Renal cortex interstitium (tissue), 15 donors: ENCODE measurements at places on chromosomes 2 and 18. TPM values are rescaled to one million over a fixed set of nuclear protein-coding genes. Genes with fewer than 3 reads are reported as not detected.
A peak's percentile ranks its signal among the peaks of the same experiment; 100 is the strongest.

DNA sequence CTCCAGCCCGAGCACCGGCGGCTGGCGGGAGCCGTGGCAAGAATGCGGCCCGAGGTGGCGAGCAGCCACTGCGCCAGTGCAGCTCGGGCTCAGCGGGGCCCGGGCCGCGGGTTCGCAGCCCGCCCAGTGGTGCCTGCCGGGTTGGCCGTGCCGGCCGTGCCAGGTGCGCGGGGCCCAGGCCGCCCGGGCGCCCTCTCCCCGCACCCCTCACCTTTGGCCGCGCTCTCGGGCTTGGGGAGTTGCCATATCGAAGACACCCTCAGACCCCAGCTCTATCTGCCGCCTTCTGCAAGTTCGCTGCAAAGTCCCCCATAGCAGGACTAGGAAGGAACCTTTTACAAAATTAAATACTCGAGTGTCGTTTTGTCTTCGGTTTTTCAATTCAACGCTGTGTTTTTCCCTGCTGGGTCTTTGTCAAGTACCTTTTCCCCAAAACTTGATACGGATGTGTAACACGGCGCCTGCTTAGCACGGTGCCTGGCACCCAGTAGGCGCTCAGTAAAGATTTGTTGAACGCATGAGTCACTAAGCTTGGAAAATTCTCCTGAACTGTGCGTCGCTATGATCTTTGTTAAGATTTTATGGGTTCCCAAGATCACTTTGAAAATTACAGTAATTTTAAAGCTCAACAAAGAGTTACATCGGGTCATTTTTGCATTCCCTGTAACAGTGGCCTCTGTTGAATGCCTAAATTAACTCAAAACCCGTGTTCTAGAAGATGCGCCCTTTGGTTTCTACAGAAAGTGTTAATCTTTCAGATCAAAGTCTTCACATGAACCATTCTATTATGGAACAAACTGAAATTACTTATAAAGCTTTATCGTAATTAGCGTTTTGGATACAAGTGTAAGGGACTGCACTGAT lies 750 bp downstream of the STRADB start:
- no peak for DNase-seq

Gene SNX17
- polyA plus RNA-seq, result 101 TPM

Gene TWIST2
- 3.8 TPM for polyA plus RNA-seq

DNA sequence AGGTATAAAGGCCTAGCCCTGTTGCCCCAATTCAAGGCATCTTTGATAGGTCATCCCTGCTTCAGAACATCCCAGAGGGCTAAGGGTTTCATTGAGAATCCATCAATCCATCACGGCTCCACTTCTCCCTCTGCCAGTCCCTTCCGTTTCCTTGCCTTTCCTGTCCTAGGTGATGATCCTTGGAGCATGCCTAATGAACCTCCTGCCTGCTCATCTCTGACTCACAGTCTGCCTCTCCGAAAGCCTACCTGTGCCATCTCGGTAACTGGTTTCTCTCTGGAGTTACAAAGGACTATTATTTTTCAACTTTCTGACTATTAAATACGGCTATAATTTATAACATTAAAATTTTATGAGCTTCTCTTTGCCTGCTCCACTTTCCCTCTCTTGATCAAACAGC lies 36.7 kb upstream of the OSBPL6 start:
- no peak for DNase-seq

Gene TSPYL6
- not detected for polyA plus RNA-seq

Gene ZSCAN30
- polyA plus RNA-seq, result 56.6 TPM

DNA sequence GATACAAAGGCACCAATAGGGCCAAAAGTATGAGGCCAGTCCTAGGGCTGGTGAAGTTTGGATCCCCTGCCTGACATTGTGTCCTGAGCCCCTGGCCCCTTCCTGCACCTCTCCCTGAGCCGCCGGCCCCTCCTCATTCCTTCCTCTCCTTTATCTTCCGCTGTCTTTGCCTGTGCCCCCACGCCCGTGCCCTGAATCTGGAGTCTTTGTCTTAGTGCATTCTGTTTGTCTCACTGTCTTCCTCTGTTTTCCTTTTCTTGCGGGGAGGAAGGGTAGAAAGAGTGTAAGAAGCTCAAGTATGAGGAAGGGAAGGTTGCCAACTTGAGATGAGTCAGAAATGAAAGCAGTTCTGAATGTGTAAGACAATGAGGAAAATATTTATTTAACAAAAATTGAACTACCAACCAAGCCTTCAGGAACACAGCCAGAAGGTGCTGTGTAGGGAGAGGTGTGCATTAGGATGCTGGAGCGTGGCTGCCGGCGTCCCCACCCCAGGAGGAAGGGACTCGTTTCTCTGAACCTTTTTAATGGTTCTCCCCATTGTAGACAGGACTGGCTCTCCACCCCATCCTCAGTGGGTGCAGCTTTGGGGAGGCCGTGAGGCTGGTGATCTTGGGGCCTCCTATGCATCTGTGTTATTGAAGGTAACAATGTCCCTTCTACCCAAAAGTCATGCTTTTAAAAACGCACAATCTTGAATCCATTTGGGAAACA lies 133.1 kb downstream of the NEDD4L start:
- no peak for DNase-seq

DNA sequence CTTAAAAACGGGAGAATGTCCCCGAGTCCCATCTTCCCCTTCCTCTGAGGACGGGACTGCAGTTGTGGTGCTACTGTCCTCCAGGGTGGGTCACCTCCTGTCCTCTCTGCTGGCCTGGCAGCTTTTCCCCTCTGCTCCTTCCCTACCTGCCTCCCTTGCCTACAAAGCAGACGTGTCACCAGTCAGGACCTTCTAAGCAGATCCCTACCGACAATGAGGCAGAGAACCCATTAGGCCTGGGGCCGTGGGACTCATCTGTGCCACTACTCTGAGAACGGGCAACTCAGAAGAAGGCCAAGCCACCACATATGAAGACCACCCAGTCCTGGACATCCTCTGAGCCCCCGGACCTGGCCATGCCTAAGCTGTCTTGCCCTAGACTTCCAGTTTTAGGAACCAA lies 103.0 kb upstream of the TEX51 start:
- DNase-seq, result no peak

GRCh38 chr18:3256693-3257626 lies 5.0 kb upstream of the MYL12B start:
- DNase-seq, result no peak

GRCh38 chr2:229054311-229054710 lies 216.8 kb downstream of the PID1 start:
- DNase-seq, result no peak

DNA sequence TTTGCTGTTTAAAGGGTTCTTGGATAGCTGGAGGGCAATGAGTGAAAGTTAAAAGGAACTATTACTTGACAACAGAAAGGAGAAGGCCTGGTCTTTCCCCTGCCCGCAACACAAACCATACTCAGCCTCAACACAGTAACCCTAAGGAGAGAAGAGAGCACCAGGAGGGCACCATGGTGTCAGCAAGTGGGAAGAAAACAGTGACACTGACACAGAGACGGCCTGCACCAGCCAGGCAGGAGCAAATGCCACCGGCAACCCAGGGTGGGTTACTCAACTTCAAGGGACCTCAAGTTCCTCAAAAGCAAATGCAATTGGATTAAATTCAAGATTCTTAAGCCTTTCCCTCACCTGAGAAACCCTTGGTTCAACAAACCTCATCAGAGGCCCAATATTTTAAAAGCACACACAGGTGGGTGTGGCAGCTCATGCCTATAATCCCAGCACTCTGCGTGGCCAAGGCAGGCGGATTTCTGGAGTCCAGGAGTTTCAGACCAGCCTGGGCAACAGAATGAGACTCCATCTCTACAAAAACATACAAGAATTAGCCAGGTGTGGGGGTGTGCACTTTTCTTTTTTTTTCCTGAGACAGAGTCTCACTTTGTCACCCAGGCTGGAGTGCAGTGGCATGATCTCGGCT lies 52.3 kb downstream of the TFCP2L1 start:
- no peak for DNase-seq

DNA sequence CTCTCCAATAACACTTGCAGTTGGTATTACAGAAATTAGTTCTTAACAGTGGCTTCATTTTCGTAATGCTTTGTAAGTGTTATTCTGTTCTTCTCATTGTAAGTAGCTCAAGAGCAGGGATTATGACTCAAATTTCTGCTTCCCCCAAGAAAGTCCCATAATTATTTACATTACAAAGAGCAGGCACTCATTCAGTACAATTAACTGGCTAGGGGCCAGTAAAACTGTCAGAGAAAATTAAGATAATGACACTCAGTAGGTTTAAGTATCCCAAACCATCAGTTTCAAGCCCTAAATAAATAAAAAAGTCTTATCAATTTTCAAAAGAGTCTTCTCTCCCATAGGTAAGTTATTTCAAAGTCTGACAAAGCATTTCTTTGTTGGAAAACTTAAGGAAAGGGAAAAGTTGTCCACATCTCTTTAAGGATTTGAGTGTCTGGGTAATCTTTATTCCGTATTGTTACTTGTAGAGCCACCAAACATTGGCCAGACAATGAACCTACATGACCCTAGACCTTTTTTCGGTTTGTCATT lies 137.1 kb downstream of the ARHGAP28 start:
- DNase-seq, result no peak

DNA sequence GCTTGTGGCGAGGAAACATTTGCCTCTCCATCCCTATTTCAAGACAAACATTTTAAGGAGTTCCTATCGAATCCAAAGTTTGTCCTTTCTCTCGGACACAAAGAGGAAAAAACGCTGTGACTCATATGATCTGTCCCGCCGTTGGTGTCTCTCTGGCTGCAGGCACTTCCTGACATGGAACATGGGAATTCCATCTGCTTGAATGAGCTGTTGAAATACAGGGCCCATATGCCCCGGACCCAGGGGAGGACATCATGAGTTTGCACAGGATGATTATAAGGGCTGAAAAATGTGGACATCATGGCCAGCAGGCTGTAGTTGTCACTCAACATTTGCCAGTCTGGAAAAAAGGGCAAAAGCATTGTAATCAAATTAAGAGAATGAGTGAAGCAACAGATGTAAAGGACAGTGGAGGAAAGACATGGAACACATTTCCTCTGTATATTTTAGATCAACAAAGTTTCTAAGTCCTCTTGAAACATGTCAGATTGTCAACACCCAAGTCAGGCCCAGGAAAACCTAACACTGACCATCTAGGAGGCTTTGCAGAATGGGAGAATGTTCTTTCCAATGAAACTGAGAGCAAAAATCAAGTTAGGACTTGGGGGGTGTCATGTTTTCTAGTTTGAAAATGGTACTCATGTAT lies 103.2 kb upstream of the SMIM21 start:
- DNase-seq, result no peak

- DNase-seq, result no peak
Observed at GRCh38 chr2:71620851-71621251, 167.5 kb downstream of the DYSF start.

Gene IL36G
- polyA plus RNA-seq, result not detected

DNA sequence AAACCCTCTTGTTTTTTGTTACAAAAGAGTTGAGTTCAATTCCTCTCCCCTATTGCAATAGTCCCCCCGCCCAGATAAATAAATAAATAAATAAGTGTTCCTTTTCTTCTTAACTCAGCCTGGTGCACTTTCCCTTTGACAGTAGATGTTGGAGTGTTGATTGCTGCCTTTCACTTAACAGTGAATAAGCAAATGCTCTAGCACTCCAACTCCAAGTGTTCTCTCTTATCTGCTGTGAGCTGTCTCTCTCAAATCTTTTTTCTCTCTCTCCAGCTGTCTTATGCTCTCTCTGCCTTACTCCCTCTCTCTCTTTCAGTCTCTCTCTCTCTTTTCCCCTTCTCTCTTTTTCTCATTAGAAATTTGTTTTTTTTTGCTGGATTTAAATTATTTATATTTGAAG lies 216.7 kb downstream of the TMX3 start:
- DNase-seq, result no peak

DNA sequence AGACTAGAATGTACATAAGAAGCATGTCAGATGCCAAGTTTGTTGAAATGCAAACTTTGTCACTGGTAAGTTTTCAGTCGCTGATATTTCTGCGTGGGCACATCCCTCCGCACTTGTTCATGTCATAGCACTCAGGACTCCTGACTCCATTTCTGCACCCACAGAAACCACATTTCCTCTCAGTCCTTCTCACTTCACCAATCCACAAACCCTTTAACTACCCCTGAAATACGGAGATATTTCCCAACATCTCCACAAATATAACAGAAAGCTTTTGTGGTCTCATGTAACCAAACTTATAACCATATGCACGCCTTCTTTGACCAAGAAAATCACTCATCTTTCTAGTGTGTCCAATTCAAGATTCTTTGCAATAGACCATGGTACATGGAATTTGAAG lies 276.9 kb upstream of the ERBB4 start:
- no peak for DNase-seq

- no peak for DNase-seq
Observed at GRCh38 chr2:220568296-220568695, 940.9 kb downstream of the SLC4A3 start.

Gene CHRNG
- 1.1 TPM for polyA plus RNA-seq

Gene CAD
- polyA plus RNA-seq, result 54.1 TPM

GRCh38 chr18:70553936-70554260 lies 265.1 kb downstream of the SOCS6 start:
- no peak for DNase-seq

DNA sequence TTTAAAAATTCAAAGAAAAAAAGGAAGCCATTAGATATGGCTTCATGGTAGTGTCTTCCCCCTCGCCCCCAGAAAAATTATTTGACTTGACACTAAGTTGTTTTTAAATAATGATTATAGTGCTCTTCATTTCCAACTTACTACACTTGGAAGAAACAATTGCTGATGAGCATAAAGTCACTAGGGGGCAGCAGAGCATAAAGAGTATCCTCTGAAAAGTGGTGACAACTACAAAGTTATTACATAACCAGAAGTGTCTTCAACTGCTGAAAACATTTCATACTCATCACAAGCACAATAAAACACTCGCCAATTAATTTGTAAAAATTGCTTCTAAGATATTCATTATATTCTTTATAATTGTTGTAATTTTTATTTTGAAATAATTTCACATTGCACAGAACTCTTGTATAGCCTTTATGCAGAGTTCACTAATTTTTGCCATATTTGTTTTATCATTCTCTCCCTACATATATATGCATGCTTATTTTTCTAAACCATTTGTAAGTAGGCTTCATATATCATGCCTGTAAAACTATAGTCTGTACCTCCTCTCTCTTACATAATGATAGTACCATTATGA lies 54.9 kb downstream of the EXOC6B start:
- DNase-seq, result peak; percentile 79

Gene SPP2
- polyA plus RNA-seq, result not detected

- DNase-seq, result no peak
Observed at GRCh38 chr18:54387631-54388030, 29.9 kb downstream of the C18orf54 start.

DNA sequence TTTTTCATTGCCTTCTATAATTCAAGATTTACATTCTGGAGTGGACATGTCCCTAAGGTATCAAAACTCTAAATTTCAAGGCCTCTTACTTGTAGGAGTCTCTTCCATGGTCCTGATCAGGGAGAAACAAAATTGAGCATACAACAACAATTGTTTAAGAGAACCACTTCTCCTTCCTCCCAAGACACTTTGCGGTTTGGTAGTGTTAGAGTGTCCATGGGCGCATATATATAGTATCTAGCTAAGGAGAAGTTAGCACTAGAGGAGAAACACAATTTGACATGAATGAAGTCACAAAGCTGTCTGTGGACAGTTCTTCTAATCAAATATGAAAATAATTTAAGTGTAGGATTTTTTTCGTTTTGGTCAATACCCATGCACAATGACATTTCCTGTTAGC lies 349.1 kb upstream of the MAP2 start:
- DNase-seq, result no peak

GRCh38 chr18:22800551-22800951 lies 132.6 kb upstream of the RBBP8 start:
- no peak for DNase-seq

Gene TIGD1
- polyA plus RNA-seq, result 14.3 TPM
